Adipocyte (in vitro differentiated cells): ENCODE measurements at places on chromosomes 13 and 19.

- DNase-seq = no peak
Measured at GRCh38 chr13:76813891-76814290, 72.3 kb downstream of the KCTD12 start.

- DNase-seq = no peak
Measured at GRCh38 chr13:98515818-98516465, 61.0 kb downstream of the STK24 start.

DNA sequence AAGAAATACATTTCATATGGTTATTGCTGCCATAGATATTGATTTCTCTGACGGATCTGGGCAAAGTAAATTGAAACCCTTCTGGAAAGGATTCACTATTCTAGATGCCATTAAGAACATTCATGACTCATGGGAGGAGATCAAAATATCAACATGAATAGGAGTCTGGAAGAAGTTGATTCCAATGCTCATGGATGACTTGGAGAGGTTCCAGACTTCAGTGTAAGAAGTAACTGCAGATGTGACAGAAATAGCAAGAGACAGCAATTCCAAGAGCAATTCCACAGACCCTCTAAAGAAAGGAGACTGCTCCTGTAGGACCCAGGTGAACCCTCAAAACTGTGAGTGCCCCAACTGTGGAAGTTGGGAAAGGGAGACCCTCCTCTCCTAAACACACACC lies 30.9 kb upstream of the KCTD12 start:
- DNase-seq = peak; percentile 38

GRCh38 chr19:54040003-54040402 lies 23.7 kb downstream of the VSTM1 start:
- DNase-seq = no peak

DNA sequence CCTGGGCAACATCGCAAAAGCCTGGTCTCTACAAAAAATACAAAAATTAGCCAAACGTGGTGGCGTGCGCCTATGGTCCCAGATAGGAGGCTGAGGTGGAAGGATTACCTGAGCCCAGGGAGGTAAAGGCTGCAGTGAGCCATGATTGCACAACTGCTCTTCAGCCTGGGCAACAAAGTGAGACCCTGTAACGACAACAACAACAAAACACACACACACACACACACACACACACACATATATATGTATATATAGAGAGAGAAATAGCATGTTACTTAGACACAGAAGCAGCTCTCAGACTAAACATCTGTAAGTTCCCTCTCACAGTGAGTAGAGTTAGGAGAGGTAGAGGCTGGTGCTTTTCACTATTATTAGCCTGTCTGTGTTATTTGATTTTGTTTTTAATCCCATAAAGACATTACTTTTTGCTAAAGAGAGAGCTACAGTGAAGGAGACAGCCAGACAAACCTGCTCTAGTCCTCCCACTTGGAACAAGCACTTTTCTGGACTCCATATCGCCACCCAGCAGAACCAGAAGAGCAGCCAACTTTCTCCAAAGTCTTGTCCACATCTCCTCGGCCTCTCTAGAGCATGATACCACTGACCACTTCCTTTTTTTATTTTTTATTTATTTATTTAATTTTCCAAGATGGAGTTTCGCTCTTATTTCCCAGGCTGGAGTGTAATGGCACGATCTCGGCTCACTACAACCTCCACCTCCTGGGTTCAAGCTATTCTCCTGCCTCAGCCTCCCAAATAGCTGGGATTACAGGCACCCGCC lies 2.8 kb upstream of the LIN7B start:
- no peak for DNase-seq

- DNase-seq = peak; percentile 82
Measured at GRCh38 chr13:33178209-33178840, 107.2 kb downstream of the STARD13 start.

GRCh38 chr13:23445794-23446193 lies 12.3 kb upstream of the SACS start:
- DNase-seq = no peak

- no peak for DNase-seq
Measured at GRCh38 chr13:25971047-25971446, 80.8 kb downstream of the SHISA2 start.

- no peak for DNase-seq
Measured at GRCh38 chr19:35421362-35421761, 26.7 kb upstream of the FFAR2 start.

- DNase-seq = no peak
Measured at GRCh38 chr19:51647318-51647717, 693 bp upstream of the SIGLEC14 start.

GRCh38 chr19:2645826-2646225 lies 56.7 kb downstream of the GNG7 start:
- no peak for DNase-seq

DNA sequence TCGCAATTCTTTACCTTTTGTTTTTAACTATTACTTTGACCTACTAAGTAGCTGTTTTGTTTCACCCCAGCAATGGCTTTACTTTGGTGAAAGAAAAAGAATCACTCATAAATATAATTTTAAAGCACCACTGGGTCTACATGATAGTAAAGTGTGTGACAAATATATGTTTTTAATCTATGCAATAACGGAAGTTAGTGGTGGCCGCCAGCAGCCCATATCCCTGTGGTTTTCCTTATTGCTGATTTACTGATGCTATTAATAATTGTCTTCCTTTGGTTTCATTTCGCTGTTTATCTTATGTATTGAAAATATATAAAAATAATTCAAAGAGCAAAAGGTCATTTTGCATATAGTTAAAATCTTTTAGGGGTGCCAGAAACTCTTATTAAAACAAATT lies 491.3 kb downstream of the DIAPH3 start:
- DNase-seq = no peak

DNA sequence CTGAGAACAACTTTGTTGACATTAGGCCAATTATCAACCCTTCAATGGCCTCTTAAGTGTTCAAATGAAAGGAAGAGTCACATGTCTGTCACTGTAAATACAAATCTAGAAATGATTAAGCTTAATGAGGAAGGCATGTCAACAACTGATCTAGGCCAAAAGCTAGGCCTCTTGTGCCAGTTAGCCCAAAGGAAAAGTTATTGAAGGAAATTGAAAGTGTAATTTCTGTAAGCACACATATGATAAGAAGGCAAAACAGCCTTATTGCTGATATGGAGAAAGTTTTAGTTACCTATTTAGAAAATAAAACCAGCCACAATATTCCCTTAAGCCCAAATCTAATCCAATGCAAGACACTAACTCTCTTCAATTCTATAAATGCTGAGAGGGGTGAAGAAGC lies 604.7 kb downstream of the SLITRK6 start:
- no peak for DNase-seq

GRCh38 chr13:54183728-54184127 lies 1155.1 kb downstream of the OLFM4 start:
- no peak for DNase-seq

GRCh38 chr19:1917146-1917545 lies 11.9 kb downstream of the ADAT3 start:
- no peak for DNase-seq

DNA sequence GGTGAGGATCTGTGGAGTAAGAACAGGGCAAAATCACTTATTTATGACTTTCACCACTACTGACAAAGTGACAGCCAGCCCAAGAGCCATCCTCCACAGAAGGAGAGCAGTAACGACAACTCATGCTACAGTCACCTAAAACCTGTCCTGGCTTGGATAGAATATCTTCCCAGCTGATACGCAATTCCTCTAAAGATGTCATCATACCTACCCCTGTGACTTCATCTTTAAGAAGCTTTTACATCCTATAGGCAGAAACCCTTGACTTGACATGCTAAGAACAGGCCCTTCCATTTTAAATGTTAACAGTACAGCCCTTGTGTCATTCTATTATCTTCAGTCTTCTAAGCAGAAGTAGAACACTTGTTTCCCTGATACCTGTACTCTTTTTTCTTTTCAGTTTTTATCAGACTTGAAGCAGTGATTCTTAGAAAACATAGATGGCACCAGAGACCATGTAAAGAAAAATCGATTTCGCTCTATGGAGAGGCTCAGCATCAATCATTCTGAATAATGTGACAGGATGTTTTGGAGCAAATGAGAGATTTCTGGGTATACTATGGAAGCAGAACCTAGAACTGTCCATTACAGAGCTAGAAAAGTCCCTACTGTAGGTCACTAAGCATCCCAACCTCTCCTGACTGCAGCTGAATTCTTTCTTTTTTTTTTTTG lies 20.1 kb downstream of the STOML3 start:
- no peak for DNase-seq

DNA sequence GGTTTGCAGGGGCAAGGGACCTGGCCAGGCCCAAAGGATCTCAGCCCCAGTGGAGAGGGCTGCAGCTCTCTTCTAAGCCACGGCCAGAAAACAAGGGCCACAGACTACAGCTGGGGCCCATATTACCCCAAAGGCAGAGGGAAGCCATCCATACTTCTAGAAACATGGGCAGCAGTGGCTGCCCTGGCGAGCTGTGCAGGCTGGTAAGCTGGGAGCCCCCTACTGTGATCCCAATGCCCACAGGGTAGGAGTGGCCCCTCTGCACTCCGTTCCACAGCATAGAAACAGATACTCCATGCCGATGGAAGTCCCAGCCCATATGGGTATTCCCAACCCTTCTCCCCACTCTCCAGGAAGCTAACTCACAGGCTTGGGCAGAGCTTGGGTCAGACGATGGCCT lies 25.1 kb downstream of the VSTM2B start:
- DNase-seq = no peak

- peak; percentile 88 for DNase-seq
Measured at GRCh38 chr19:17553256-17553655, 2.2 kb upstream of the COLGALT1 start.

DNA sequence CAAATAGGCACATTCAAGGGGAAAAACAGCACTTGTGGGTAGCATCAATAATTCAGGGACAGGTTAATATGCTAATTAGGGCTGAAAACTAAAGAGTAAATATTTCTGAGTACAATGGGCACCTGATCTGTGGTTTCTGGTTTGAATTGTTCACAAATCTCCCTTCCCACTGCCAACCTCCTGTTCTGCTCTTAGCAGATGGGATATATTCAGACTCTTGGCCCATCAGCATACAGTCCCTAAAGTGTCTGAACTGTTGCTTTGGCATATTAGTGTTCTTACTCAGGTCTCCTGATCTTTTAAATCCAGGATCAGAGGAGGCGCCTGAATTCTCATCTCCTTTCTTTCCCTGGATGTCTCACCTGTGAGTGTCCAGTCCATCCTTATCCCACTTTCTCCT lies 8.2 kb upstream of the LRCH1 start:
- DNase-seq = no peak

- no peak for DNase-seq
Measured at GRCh38 chr19:48500830-48501493, 10.7 kb downstream of the LMTK3 start.

- DNase-seq = peak; percentile 85
Measured at GRCh38 chr19:5293612-5294378, 46.8 kb downstream of the PTPRS start.
